ENCODE measurements at places on chromosomes 13 and 19.
A peak's percentile ranks its signal among the peaks of the same experiment; 100 is the strongest.

DNA sequence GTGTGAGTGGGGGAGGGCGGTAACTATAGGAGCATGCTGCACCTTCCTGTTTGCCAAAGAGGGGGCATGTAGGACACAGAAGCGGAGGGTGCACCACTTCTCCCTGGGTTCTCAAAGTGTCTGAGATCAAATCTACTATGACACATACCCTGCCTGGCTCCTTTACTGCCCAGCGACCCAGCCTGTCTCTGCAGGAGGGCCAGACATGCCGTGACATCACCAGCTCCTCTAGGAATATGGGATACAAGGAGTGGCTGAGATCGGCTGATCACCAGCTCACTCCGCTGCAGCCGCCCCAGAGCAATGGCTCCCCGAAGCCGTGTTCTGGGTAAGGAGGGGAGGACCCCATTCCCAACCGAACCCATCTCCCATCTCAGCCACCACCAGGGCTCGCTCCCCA, 16.4 kb upstream of the IGFL1 start:
- no peak for DNase-seq

GRCh38 chr19:58089846-58090245, 8.2 kb downstream of the ZSCAN18 start:
- no peak for DNase-seq

DNA sequence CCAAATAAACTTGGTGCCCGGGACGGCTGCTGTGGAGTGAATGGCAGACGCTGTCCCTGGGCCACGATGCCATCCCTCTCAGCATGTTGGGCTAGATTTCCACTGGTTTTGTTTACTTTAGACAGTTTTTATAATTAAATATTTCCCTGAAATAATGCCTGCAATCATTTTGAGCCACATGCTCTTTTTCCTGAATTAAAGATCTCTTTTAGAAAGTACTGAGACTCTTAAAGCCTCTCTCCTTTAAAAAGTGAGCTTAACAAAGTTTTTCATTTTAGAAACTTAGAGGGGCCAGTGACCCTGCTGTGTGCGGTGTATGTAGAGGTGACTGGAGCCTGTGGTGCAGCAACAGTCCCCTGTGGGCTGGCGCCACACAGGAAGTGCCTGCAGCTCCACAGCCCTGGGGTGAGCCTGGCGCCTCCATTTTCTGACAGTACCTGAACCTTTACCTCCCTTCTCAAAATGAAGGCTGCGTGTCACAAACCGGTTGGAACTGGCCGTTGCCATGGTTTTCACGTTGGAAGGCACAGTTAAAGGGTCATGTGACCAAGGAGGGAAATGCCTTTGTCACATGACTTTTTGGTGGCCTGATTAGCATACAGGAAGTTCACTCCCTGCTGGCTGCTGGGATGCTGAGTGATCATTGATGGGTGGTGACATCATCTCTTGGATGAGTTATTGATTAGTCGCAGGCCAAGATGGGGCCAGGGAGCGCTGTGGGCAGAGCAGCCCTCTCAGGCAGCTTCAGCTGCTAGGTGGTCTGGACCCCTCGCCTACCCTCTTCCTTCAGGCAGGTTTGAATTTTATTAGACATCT, 26.3 kb downstream of the TSSK6 start:
- DNase-seq, result peak; percentile 98

DNA sequence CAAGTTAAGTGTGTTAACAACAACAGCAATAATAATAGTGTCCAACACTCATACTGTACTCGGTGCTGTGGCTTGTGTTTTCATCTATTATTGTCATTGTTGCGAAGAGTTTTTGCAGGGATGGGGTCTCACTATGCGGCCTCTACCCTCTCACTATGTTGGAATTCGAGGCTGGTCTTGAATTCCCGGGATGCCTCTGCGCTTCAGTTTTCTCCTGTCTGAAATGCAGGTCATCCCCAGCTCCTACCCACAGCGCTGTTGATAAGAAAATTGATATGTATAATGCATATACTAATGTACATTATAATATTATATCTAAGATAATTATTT, 4.9 kb upstream of the SBK3 start:
- no peak for DNase-seq

- DNase-seq, result no peak
These were observed 311.4 kb upstream of the MAB21L1 start for GRCh38 chr13:35787937-35788336.

- DNase-seq, result peak; percentile 73
These were observed 8.3 kb upstream of the SYCN start for GRCh38 chr19:39212375-39212742.

DNA sequence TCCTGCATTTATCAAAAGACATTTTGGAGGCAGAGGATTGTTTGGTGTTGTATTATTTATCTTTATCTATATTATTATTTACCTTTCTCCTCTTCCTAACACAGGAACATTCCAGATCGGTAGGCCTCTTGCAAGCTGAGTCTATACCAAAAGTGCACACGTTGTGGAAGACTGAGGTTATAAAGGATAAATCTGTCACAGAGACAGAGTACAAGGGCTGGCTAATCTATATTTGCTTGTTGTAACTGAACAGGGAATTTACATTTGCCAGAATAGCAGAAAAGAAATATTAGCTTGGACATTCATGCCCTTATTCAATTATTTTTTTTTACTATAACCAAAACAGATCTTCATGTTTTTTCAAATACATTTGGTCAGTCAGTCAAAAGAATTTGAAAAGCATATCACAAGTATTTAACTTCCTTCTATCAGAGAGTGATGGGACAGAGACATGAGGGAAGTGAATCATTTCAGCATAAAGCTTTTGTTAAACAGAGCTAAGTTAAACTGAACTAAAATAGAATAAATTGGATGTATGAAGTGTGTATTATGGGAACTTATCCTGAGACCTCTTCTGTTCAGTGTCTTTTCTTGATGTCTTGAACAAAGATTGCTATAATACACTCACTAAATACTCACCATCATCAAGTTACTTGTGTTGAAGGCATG, 352.5 kb downstream of the DNAJC15 start:
- no peak for DNase-seq

DNA sequence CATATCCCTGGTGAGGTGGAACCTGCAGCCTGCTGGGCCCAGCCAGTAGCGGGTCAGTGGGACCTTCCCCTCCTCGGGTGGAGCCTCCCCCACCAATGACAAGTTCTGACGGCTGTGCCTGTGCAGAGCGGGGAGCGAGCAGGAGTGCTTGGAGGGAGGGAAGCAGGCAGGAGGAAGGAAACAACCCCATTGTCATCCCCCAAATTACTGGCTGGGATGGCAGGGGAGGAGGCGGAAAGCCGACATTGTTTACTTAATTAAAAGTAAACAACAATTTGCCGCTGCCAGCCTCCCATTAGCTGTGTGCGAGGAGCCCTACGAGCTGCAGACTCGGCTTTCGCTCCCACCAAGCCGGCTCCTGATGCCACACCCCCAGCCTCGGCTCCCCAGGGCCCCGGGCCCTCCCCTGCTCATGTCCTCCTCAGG, 45.5 kb downstream of the LYL1 start:
- no peak for DNase-seq

DNA sequence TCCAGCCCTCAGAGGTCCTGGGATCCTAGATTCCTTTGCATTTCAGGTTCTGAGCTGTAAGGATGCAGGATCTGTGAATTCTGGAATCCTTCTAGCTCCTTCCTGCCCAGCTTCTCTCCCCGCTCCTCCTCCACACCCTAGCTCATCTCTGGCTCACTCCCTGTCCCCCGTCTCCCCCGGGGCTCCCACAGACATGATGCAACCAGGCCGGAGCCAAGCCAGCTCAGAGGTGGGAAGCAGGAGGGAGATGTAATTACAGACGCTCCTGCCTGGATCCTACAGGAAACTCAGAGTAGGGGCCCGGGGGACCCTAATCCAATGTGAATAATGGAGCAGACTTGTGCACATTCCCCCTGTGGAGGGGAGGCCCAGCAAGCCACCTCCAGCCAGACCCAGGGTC, 4.5 kb downstream of the GNG8 start:
- no peak for DNase-seq

GRCh38 chr13:63117710-63118109, 1702.1 kb upstream of the PCDH20 start:
- DNase-seq, result no peak

DNA sequence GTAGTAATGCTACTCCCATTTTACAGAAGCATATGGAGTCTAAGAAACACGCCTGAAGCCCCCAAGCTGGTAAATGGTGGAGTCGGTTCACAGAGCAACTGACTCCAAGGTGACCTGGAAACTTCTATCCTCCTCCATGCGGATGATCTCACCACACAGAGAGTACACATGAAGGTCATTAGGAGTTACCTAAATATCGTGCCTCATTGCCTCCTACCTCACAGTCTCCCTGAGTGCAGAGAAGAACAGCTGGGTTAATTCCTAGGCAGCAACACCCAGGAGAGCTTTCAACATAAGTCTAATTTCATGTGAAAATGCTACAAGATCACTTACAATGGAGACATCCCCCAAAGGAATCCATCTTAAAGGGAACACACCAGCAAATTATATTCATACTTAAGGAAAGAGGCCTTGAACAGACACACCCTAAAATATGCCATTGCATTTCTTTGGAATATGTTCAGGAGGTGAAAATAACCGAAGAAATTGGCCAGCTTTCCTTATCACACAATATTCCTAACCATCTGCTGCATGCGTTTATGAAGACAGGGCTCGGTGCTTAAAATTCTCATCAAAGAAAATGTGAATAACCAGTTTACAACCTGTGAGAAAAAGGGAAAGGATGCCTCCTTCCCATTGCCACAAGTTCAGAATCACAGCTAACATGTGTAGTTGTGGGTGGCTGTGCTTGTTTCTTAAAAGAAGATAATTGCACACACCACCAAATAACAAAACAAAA, 203.6 kb upstream of the NBEA start:
- DNase-seq, result no peak

DNA sequence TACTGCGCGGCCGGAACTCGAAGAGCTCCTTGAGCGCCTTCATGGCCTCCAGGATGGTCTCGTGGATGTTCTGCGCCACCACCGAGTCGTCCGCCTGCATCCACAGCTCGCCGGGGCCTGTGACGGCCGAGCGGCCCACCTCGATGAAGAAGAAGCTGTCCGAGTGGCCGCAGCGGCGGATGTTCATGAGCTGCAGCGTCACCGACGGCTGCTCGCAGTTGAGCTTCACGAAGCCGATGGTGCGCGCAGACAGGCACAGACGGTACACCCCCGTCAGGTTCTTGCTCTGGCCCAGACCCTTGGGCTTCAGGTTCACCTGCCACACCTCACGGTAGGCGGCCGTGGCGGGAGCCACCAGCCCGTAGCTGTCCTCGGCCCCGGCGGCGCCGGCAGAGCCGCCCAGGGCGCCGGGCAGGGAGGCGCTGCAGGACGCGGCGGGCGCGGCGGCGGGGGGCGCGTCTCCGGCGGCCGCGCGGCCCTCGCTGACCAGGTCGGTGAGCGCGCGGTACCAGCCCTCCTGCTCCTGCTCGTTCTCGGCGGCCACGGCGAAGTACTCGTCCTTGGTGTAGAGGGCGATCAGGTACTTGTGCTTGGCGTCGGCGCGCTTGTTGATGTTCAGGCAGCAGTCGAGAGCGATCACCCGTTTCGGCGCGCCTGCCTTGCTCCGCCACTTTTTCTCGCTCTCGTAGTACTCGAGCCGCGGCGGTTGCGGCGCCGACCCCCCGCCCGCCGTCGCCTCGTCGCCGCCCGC, 1.1 kb downstream of the IRS2 start:
- peak; percentile 39 for DNase-seq

Data from CD4-positive, alpha-beta T cell treated with Interleukin-17A for 1 hour (primary cell).